ENCODE measurements at places on chromosomes 6 and 20.

DNA sequence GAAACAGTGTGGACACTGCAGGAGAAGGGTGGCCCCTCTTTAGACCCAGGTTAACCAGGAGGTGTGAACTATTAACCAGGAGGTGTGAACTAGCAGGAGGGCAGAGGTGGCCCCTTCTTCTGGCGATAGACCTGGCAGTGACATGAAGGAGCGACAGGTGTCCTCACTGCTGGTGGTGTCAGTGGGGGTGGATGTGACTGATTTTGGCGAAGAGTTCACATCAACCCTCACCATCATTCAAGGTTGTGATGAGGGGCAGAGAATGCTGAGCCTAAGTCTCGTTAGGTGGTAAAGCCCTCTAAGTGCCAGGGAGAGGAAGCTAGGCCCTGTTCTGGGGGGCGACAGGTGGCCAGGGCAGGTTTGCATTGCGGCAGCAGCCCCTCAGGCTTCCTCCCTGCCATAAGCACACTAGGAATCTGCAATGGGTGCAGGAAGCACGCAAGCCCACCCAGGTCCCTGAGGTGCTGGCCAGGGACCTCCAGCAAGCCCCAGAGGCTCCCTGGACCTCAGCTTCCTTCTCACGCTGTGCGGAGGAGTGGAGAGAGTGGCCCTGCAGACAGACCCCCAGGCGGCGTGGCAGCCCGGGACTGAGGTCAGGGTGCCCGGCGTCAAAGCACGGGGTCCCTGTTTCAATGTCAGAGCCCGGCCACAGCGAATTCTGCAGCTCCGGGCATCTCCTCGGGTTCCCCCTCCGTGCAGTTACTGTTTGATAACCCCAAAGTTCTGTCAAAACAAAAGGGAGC, 13.7 kb downstream of the NPEPL1 start:
- DNase-seq, result no peak

DNA sequence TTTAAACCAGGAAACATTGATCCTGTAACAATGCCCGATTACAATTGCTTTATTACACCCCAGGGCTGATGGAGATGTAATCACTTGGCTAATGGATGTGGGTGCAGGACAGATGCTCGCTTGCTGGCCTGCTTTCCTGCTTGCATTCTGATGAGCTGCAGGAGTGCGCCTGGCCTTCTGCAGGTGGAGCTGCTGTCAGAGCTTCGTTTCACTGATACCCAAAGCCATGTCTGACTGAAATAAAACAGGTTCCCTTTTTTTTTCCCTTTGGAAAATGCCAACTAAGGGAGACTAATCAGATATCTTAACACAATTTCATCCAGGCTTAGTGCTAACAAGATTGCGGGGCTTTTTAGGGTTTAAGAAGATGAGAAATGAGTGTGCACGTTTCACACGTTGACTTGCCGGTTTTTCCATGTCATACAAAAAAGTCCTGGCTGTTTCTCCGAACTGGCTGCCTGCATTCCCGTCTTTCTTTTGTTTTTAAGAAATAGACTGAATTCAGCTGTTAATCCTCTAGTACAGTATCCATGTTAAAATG, 60.7 kb downstream of the VAPB start:
- DNase-seq, result no peak

- no peak for DNase-seq
Observed at GRCh38 chr20:62595491-62595890, 46.8 kb upstream of the SLCO4A1 start.

DNA sequence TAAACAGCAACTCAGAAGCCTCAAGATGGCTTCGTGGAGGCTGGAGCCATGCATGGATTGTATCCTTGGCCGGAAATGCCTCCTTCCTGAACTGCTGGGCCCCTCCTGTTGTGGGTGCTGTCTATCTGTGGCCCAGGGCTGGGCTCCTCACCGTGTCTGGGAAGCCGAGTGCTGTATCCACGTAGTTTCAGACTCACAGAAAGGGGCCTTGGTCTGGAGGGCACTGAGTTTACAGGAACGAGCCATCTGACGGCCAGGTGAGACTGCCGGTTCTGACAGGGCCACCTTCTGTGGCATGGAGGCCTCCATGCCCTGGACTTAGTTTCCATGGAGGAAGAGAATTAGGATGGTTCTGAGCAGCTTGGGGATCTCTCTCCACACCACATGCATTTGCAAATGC, 142.2 kb downstream of the ERMARD start:
- peak; percentile 53 for DNase-seq

GRCh38 chr6:140774080-140774505, 1358.6 kb upstream of the GJE1 start:
- no peak for DNase-seq

DNA sequence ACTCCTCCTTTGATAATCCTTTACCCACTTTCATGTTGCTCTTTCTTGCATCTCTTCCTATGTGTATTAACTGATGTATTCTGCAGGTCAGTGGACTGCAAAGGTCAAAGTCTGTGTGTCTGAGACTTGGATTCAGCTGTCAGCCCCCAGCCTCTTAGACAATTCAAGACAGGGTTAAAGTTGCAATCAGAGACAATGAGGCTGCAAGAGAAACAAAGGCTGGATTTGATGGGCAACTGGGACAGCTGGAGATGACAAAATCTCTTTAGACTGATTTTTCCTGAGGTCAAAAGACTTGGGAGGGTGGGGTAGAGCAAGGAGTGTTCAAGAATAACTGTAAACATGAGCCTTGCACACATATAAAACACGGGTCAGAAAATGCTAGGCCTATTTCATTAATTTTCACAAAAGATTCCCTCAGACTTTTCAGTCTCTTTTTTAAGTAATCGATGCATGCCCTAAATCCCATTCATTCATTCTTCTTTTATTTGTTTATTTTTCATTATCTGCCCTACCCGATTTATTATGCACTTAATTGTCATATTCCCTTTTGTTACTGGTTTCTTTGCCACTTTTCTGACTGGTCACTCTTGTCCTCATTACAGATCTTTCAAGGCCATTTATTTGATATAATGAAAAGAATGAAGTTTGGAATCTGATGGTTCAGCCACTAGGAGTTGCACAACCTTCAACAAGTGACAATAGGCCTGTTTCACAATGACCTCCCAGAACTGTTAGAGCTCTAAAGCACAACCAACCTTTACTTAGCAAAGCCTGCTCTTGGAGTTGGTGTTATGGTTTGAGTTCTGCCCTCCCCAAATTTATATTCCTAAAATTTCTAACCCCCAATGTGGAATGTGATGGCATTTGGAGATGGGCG, 33.8 kb upstream of the AKAP12 start:
- no peak for DNase-seq

GRCh38 chr20:12824328-12825225, 184.2 kb upstream of the SPTLC3 start:
- DNase-seq, result no peak

DNA sequence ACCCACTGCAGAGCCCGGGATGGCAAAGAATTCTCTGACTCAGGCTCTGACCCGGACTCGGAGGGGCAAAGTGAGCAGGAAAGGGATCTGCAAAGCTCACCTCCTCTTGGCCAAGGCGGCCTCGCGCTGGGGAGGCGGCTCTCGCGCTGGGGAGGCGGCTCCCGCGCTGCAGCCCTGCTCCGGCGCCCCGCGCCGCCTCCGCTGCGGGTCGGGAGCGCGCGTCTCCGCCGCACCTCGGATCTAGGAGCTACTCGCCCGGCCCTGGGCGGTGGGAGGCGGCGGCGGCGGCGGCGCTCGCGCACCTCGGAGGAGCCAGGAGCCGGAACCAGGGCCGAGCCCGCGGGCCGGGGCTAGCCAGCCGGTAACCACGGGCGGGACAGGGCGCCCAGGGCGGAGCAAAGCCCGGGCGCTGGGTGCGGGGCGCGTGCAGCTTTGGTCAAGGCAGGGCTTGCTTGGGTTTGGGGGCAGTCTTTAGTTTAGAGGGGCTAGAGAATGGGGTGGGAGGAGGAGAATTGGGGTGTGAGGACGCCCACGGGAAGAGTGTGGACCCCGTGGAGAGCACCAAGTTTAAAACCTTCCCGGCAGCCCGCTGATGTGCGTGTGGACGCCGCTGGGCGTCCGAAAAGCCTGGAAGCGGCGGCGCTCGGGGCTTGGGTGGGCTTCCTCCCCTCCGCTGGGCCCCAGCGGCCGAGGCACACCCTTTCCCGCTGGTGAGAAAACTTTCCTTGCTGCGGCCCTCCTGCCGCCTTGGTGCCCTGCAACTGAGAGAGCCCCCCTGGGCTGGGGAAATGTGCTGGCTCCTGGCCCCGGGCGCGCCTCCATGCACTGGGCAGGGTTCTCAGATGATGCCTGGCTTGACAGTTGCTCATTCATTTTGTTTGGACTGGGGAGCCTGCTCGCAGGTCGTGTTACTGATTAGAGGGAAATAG, at the start of gene MRAP2:
Gene MRAP2, plus strand, starts transcription at position 250 of the 929 bp plus-strand sequence. CDS start 21,547 bp downstream, outside the sequence.
- peak; percentile 88 for DNase-seq

DNA sequence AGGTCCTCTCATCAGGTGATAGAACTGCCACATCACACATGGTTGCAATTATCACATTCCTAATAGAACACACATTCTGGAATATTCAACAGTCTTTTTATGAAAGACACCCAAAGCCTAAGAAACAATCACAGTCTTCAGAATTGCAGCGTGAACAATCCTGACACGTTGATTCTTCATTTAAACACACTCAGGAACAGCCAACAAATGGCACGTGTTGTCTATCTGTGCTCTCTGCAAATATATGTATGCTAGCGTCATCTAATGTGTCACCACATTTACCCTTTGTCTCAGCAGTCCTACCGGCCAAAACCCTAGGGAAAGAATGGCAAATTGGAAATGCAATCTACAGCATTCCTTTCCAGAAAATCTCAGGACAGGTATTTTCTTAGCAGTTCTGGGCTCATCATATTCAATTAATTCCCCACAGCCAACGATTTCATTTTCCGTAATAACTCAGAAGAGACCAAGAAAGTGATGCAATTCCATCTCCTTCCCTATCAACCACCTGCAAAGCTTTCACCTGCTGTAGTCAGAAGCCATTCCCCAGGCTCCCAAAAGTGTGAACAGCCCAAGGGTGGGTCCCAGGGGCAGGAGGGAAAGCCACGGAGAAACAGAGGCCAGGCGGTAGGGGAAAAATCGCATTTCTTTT, 280.3 kb upstream of the JARID2 start:
- DNase-seq, result no peak

GRCh38 chr20:58854638-58855471, 2.3 kb downstream of the GNAS start:
- no peak for DNase-seq

DNA sequence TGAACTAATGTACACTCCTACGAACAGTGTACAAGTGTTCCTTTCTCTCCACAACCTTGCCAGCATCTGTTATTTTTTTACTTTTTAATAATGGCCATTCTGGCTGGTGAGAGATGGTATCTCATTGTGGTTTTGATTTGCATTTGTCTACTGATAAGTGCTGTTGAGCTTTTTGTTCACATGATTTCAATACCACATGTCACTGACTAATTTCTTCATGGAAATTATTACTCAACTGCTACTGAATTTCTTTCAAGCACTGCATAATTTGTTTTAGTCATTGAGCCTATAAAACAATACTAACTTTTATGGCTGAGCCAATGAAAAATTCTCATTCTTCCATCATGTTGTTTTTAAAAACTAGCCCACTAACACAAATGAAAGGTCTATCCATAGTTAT, 115.4 kb downstream of the FRK start:
- no peak for DNase-seq

DNA sequence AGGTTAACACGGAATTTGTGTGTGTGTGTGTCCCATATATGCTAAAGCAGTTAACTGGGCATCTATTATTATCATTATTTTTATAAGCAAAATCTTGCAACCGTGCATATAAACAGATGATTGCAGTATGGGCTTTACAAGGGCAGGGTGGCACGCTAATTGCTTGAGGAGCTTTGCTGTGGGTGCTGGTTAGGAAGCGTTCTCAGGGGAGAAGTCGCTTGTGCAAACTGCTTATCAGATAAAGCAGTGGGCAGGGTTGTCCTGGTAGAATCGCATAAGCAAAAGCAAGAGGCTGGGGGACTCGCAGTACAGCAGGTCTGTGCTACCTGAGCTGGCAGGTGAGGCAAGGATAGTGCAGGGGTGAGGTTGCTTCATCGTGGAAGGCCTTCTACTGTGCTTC, 9.7 kb upstream of the CCN6 start:
- no peak for DNase-seq

DNA sequence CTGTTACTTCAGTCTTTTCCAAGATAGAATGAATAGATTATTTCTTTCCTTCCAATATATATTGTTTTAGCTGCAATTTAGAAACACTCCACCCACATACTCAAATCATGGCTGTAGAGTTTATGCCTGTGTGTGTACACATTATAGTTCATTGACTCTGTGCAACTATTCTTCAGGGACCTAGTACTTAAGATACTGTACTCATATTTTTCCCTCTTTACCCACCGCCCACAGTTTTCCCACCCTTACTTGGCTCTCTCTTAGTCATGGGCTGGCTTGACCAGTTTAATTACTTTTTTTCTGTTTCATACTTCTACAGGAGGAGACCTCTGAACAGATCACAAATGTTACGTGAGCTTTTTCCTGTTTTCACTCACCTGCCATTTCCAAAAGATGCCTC, 30.4 kb downstream of the C6orf89 start:
- DNase-seq, result no peak

GRCh38 chr20:4661191-4661590, 60.5 kb upstream of the PRND start:
- no peak for DNase-seq

All from posterior cingulate gyrus (tissue), 11 donors.